ENCODE measurements at places on chromosomes 4 and X.
A peak's percentile ranks its signal among the peaks of the same experiment; 100 is the strongest.

- DNase-seq, result no peak
These were observed 299.2 kb downstream of the IDS start for GRCh38 chrX:149205937-149206336.

DNA sequence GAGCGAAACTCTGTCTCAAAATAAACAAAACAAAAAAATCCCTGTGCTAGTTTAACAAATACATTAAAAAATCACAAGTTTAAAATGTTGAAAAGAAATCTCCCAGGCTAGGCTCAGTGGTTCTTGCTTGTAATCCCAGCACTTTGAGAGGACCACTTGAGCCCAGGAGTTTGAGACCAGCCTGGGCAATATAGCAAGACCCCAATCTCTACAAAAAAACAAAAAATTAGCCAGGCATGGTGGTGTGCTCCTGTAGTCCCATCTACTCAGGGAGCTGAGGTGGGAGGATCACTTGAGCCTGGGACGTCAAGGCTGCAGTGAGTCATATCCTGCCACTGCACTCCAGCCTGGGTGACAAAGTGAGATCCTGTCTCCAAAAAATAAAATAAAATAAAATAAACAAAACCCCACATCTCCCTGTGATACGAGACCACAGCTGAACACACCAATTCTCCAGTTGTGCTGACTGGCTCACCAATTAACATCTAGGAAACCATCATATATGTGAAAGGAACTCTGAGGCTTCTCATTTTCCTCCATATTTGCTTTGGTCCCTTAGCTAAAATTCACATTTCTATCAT is 7.3 kb downstream of the RPS4X start:
- DNase-seq, result peak; percentile 41

GRCh38 chrX:9566150-9566621 is 101.3 kb downstream of the TBL1X start:
- DNase-seq, result peak; percentile 21

GRCh38 chr4:76954489-76954888 is 4.9 kb downstream of the SEPTIN11 start:
- DNase-seq, result no peak

DNA sequence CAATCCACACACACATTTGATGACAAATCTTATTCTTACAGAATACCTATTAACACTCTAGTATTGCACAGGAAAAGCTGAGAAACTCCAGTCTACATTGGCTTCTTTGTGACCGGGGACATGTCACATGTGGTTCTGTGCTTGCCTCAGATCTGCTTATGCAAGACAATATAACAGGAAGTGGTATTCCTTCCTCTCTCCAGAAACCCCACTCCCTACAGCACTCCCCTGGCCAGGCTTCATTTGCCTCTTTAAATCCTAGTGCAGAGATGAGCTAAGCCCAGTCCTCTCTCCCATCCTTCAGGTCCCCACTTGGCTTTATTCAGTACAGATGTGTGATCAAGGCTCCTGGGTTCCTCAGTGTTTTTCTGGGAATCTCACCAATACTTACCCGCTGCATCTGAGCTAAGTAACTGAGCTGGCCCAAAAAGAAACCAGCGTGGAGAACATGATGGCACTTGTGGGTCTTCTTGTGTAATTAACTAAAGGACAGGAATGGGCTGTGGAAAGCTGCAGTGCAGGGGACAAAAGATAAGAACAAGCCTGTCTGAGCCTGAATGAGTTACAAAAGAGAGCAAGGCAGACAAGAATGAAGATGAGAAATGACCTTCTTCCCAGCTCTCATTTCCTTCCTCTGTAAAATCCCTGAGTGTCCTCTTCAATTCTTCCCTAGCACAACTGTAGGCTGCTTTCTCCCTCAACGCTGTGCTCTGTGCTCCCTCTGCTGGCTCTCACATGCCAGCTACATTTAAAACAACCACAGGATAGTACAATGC is 105.6 kb downstream of the HNRNPD start:
- peak; percentile 51 for DNase-seq

DNA sequence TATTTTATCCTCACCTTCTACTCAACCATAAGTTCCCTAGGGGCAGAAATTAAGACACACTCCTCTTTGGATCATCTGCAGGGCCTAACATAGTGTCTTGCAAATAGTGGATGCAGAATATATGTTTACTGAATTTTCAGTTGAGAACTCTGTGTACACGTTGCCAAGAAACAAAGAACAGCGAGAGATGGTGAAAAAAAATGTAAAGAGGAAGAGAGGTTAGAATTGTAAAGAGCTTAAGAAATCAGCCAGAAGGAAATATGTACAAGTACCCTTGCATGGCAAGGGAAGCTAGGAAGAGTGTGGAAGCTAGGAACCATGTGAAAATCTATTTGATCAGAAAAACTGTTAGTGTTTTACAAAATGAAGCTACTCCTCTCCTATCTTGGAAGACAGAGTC is 431.0 kb downstream of the SMARCA1 start:
- DNase-seq, result no peak

DNA sequence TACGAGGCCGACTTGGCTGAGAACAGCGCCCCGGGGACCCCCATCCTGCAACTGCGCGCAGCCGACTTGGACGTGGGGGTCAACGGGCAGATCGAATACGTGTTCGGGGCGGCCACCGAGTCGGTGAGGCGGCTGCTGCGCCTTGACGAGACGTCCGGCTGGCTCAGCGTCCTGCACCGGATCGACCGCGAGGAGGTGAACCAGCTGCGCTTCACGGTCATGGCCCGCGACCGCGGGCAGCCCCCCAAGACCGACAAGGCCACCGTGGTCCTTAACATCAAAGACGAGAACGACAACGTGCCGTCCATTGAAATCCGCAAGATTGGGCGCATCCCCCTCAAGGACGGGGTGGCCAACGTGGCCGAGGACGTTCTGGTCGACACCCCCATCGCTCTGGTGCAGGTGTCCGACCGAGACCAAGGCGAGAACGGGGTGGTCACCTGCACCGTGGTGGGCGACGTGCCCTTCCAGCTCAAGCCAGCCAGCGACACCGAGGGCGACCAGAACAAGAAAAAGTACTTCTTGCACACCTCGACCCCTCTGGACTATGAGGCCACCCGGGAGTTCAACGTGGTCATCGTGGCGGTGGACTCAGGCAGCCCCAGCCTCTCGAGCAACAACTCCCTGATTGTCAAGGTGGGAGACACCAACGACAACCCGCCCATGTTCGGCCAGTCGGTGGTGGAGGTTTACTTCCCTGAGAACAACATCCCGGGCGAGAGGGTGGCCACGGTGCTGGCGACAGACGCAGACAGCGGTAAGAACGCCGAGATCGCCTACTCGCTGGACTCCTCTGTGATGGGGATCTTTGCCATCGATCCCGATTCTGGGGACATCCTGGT is 2.4 kb downstream of the PCDH7 start:
- DNase-seq, result no peak

DNA sequence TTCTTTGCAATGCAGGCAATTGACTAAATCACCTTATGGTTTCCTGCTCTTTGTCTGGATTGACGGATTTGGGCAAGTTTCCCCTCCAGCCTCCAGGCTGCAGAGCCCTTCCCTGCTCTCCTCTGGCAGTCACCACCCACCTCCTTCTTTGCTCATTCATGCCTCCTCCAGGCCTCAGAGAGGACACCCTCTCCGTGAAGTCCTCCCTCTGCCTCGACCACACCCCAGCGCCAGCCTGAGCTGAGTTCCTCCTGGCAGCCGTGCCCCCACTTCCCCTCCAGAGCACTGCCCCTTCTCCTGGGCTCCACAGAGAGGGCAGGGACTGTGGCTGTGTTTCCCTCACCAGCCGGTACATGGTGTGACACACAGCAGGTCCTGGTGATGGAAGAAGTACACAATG is 53.7 kb downstream of the DCTD start:
- no peak for DNase-seq

- no peak for DNase-seq
These were observed 26.0 kb upstream of the CXCL2 start for GRCh38 chr4:74125029-74125428.
